GM12891 (cell line): ENCODE measurements at places on chromosomes 5 and 9.

DNA sequence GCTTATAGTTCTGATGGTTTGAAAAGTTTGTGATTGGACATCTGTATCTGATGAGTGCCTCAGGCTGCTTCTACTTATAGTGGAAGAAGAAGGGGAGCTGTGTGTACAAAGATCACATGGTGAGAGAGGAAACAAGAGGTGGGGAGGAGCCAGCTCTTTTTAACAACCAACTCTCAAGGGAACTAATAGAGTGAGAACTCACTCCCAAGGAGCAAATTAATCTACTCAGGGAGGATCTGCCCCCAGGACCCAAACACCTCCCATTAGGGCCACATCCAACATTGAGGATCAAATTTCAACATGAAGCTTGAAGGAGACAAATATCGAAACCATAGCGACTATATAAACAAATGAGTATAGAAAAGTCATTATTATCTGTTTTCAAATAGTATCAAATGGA, 64.7 kb upstream of the PRLR start:
- DNase-seq = no peak

GRCh38 chr9:20408513-20408912, 213.8 kb downstream of the MLLT3 start:
- no peak for DNase-seq

- DNase-seq = no peak
Measured at GRCh38 chr5:69285448-69286116, 47.0 kb downstream of the CCDC125 start.

GRCh38 chr5:20514145-20514544, 526.1 kb upstream of the CDH18 start:
- no peak for DNase-seq

- DNase-seq = no peak
Measured at GRCh38 chr9:130453487-130453886, 8.7 kb downstream of the ASS1 start.

DNA sequence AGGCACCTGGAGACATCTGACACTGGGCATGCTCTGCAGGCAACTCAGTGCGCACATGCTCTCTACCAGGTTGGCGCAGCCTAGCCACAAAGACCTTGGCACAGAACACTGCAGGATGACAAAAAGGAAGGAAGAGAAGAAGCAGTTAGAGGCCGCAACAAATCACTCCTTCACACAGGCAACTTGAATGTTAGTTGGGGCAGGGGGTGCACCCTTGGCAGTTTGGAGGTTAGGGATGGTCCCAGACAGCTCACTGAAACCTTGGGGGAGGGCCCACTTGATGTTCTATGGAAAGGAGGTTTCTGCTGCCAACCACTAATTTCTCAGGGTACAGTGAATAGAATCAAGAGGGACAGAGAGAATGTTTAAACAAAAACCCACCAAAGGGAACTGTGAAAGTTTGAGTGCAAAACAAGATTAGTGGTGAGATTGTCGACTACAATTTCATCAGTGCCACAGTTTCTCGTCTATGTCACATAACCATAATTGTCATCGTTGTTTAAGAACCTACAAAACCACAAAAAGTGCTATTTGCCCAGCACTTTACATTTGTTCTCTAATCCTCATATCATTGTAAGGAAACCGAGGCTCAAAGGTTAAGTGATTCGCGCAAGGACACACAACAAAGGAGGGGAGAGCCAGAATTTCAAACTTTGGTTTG, 48.7 kb downstream of the FBXW11 start:
- DNase-seq = no peak

- no peak for DNase-seq
Measured at GRCh38 chr9:108549184-108549583, 306.6 kb downstream of the ACTL7B start.

DNA sequence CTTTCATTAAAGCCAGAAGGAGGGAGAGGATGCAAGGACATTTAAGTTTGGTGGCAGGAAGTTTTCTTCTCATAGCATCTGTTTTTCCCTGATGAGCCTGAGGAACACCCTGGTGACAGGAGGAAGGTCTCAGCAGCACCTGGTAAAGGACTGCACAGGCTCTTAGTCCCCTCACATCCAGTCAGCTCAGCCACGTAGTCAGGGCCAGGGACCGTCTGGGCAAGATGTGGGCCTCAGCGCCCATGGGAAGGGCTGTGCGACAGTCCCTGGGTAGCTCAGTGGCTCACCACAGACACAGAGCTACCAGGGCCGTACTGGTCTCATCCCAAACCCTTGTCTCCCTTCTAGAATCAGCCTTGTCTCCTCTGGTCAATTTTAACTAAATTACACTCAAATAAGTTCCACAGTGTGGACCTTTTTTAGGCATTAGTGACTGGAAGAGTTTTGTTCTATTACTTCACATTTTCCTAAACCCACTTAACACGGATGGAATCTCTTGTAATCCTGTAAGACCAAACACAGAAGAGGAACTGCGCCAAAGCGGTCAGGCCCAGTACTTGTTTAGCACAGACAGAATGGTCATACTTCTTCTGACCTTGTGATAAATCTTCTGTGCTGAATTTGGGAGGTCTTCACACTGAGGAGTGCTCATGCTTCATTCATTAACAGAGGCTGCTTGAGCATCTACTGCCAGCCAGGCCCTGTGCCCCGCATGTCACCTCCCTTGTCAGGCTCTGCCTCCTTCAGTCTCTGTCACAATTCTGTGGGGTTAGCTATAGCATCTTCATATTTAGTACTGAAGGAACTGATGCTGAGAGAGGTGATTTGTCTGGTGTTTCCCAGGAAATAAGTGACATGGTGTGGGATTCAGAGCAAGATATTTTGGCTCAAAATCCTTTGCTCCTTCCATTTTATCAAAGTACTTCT, 91.4 kb downstream of the ANGPTL2 start:
- no peak for DNase-seq

- DNase-seq = no peak
Measured at GRCh38 chr9:109509611-109510010, 11.5 kb upstream of the PTPN3 start.

DNA sequence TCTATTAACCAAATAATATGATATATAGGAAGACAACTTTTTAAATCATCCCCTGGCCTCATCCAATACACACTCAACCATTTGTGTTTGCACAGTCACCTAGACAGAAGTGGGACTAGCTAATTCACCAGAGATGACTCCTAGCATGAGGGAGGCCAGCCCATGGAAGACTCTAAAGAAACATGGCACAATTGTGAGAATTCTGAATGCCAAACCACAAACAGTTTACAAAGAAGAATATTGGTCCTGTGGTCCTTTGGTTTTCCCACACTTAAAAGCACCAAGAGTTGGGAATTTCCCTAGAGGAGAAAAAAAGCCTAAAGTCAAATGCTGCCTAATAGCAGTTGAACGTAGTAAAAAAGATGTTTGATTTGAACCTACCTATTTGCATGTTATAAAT, 609.9 kb downstream of the ACTL7B start:
- no peak for DNase-seq

DNA sequence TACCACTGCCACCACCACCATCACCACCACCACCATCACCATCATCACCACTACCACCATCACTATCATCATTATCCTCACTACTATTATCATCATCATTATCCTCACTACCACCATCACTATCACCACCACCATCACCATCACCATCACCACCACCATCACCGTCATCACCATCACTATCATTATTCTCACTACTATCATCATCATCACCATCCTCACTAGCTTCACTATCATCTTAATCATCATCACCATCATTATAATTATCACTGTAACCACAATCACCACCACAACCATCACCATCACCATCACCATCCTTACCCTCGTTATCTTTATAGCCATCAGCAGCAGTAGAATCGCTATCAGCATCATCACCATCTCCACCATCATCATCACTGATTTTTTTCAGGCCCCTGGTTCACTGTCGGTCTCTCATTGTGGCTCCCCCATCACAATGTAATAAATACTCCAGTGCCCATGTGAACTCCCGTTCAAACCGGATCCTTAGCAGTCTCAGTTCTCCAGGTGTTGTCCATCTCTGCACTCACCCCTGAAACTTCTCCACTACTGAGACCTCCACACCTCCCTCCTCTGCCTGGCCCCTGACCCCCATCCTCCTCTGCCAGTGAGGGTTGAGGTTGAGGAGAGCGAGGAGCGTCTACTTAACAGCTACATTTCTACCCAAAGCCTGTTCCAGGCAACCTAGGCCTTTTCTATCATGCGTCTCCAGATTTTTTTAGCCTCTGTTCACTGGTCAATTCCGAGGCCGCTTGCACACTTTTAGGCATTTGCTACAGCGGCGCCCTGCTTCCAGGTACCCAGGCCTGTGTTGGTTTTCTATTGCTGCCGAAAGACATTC, 238.2 kb downstream of the PBX3 start:
- DNase-seq = no peak

DNA sequence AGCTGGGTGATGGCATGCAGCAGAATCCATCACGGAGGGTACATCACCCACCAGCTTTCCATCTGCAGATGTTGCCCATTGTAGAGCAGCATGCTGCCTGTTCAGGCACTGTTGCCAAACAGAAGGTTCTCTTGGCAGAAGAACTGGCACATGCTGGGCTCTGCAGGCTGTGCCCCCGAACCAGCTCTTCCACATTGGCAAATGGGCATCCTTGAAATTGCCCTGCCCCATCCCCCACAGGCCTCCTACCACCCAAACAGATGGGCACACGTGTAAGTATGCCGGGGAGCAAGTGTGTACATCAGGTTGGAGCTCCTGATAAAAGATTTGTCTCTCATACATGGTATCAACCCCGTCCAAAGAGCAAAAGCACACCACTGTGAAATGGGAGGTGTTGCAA, 220.3 kb upstream of the TAS2R1 start:
- no peak for DNase-seq

DNA sequence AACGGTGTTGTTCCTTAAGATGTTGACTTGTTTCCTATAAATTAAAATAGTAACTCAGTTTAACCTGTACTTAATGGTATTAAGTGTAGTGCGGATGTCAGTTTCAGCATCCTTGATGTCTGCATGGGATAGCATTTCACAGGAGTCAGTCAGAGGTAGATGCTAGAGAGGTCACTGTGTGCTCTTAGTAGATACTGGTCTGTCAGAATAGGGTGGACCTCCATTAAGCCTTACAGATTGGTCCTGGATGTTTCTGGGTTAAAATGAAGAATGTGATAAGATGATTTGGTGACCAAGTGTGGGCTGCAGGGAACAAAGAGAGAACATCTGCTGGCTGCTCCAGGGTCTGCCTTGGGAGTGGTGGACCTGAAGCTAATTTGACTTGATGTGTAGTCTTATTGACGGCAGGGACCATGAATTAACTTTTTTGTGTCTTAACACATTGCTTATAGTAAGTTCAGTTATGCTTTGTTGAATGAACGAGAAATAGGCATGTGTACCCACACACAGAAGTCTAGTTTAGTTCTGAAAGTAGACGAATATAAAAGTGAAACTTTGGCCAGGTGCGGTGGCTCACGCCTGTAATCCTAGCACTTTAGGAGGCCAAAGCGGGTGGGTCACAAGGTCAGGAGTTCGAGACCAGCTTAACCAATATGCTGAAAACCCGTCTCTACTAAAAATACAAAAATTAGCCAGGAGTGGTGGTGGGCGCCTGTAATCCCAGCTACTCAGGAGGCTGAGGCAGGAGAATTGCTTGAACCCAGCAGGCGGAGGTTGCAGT, 12.5 kb downstream of the RAB24 start:
- DNase-seq = no peak

- DNase-seq = no peak
Measured at GRCh38 chr9:110036286-110036685, 171.7 kb downstream of the C9orf152 start.

GRCh38 chr9:98973576-98973975, 29.9 kb downstream of the COL15A1 start:
- DNase-seq = no peak

- no peak for DNase-seq
Measured at GRCh38 chr5:168217497-168217896, 73.9 kb upstream of the WWC1 start.

GRCh38 chr9:446074-446699, 231.5 kb downstream of the DOCK8 start:
- no peak for DNase-seq

DNA sequence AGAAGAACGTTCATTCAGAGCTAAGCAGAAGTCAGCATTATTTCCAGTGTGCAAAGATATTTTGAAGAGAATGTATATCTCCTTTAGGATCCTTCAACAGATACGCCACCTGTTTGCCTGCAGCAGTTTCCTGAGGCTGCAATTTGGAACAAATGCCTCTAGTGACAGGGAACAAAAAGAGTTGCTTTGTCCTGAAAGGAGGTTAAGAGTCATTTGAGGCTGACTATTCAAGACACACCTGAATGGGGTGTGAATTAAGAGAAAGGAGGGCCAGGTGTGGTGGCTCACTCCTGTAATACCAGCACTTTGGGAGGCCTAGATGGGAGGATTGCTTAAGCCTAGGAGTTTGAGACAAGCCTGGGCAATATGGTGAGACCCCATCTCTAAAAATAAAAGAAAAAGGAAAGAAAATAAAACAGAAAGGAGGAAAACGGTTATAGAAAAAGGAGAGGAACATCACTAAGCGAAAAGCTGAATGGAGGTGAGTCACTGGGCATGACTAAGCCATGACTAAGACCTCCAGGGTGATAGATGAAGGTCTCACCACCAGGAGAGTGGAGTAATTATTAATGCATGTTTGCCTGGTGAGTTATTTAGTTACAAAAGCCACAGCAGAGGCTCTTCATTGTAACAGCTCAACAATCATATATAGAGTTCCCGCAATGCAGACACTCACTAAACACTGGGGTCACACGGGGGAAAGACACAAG, 255.2 kb upstream of the TNC start:
- DNase-seq = no peak

DNA sequence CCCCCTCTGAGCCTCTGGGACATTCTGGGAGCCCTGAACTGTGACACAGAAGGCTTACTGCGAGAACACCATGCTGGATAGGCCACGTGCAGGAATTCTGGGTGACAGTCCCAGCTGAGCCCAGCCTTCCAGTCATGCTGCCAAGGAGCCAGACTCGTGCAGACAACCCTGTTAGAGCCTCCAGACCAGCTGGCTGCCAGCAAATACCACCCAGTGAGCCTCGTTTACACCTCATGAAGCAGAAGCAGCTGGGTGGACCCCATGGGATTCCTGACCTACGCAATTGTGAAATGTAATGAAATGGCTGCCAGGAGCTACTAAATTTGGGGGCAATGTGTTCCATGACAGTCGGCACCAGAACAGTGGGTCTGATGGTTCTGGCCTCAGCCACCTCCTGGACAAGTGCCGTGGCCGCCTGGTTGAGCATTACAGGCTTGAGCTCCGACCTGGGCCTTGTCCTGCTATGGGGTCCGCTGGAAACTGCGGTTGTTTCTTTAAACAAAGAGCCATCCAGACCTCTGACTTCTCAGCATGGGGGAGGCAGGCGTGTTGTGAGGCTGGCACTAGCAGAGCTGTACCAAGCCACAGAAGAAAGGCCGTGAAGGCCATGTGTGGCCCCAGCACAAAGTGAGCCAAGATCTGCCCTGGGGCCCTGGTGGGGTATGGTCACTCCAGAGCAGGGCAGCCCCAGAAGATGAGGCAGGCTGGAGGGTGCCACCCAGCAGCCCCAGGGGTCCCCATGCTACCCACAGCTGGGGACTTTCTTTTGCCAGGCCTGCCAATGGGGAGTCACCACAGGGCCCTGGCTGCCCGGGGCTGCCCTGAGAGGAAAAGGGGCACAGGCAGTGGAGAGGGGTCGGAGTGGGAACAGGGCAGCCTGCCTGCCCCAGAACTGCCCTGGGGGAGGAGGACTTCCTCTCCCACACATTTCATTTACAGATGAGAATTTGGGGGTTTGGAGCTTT, 19.3 kb upstream of the RXRA start:
- no peak for DNase-seq

- no peak for DNase-seq
Measured at GRCh38 chr5:129271308-129271707, 176.8 kb downstream of the ISOC1 start.

- no peak for DNase-seq
Measured at GRCh38 chr5:131150408-131150807, 14.6 kb downstream of the HINT1 start.

- no peak for DNase-seq
Measured at GRCh38 chr9:3949744-3950143, 350.1 kb downstream of the GLIS3 start.
